ENCODE measurements at places on chromosomes 3 and 15. TPM values are rescaled to one million over a fixed set of nuclear protein-coding genes. Genes with fewer than 3 reads are reported as not detected.

Gene TRH
- not detected for total RNA-seq

Gene GRM2
- total RNA-seq: not detected

Gene DAPK2
- total RNA-seq: 244 TPM

Gene JMJD7
- 1.9 TPM for total RNA-seq

Gene PCCB
- 57.9 TPM for total RNA-seq

Gene LTF
- not detected for total RNA-seq

Gene GATM
- total RNA-seq: 15.9 TPM

Gene EXD1
- not detected for total RNA-seq

Gene KIF15
- 0.96 TPM for total RNA-seq

Gene TGM5
- total RNA-seq: not detected

Gene RAB6B
- total RNA-seq: 4.8 TPM

Gene LMCD1
- total RNA-seq: 6.7 TPM

Gene STAC
- 1.3 TPM for total RNA-seq

Gene HRG
- total RNA-seq: not detected

Gene FOXB1
- total RNA-seq: not detected

Gene TMPRSS7
- total RNA-seq: not detected

Gene SNUPN
- 29.5 TPM for total RNA-seq

Gene PCSK6
- total RNA-seq: 20.3 TPM

Gene ZCWPW2
- 0.79 TPM for total RNA-seq

DNA sequence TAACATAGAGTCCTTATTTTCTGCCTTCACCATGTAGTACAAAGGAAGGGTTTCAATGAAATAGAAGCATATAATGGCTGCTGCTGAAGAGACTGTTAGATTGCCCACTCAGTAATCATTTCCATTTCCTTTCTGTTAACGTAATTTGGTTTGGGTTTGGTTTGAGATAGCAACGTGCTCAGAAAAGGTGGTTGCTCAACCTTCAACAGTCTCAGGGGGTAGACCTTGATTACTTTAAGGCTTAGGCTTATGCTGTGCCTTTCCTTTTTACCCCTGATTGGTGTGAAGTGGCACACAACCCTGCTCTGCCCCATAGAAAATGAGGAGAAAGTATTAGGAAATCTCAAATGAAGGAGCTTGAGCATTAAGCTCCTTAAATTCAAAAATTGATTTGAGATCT, 163.7 kb upstream of the TP63 start:
- no peak for DNase-seq

DNA sequence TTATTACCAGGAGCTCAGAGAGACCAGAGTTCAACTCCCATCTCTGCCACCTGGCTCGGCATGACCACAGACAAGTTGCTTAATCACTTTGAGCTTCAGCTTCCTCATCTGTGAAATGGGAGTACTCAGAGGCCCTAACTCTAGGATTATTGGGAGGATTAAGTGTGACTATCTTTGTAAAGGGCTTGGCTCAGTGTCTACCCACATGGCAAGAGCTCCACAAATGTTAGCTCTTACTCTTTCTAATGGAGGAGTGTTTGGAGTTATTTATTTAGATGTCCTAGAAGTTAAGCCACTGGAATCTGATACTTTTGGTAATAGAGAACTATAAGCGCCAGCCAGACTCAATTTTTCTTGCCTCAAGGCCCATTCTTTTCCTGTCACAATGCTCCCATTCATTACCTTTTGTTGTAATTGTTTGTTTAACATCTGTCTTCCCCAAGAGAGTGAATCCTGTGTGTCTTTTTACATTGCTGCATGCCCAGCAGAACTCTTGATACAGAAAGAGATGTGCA, 12.3 kb upstream of the LMCD1 start:
- DNase-seq: no peak

- DNase-seq: no peak
Measured at GRCh38 chr3:40336101-40336500, 26.6 kb downstream of the EIF1B start.

- no peak for DNase-seq
Measured at GRCh38 chr15:100221471-100222348, 120.1 kb downstream of the ADAMTS17 start.

GRCh38 chr3:110248666-110249065, 823.0 kb upstream of the NECTIN3 start:
- no peak for DNase-seq

DNA sequence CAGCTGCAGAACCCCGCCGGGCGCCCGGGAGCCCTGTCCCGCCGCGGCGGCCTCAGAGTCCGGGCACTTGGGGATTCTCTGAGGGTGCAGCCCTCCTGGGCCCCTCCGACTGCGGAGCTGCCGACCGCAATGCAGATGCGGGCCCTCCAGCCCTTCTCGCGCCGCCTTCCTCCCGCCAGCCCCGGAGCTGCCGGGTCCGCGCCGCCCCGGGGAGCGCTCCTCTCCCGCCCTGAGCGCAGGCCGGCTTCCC, 320 bp upstream of the ACAN start:
- DNase-seq: no peak

GRCh38 chr15:75158402-75158801, 43.3 kb upstream of the C15orf39 start:
- no peak for DNase-seq

- no peak for DNase-seq
Measured at GRCh38 chr15:90931575-90931827, 848 bp downstream of the HDDC3 start.

GRCh38 chr3:185764163-185764979, 60.5 kb downstream of the IGF2BP2 start:
- no peak for DNase-seq

DNA sequence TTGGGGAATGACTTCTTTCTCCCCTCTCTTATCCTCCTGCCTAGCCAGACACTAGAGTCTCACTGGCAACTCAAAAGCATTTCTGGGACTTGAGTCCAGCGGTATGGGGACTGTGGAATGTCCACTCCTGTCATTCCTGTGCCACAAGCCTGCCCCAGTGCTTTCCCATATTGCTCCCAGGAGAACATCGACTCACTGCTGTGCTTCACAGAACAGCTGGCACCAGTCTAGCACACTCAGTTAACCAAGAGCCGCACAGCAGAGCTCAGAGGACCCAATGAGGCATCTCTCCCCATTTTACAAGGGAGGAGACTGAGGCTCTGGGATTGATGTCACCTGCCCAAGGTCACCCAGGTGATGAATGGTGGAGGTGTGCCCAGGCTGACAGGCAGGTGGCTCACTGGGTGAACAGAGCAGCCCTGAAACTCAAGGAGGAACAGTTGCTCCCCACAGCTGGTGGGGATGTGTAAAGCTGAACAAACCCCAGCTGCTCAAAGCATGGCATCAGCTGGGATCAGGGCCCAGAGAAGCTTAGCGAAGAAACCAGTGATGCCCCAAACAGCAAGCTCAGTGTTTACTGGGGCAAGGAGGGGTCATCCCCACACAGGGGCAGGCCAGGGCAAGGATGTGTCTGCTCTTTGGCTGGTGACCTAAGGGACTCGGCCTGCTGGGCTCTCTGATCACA, 35.4 kb upstream of the DUSP7 start:
- no peak for DNase-seq

- no peak for DNase-seq
Measured at GRCh38 chr3:56591262-56591661, 34.3 kb downstream of the CCDC66 start.

DNA sequence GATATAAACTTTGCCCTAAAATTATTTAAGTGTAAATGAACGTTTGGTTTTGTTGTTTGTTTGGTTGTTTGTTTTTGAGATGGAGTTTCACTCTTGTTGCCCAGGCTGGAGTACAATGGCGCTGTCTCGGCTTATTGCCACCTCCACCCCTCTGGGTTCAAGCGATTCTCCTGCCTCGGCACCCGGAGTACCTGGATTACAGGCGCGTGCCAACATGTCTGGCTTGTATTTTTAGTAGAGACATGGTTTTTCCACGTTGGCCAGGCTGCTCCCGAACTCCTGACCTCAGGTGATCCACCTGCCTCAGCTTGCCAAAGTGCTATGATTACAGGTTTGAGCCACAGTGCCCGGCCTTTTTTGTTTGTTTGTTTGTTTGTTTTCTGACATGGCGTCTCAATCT, 87.9 kb upstream of the CHD2 start:
- DNase-seq: peak; percentile 44

DNA sequence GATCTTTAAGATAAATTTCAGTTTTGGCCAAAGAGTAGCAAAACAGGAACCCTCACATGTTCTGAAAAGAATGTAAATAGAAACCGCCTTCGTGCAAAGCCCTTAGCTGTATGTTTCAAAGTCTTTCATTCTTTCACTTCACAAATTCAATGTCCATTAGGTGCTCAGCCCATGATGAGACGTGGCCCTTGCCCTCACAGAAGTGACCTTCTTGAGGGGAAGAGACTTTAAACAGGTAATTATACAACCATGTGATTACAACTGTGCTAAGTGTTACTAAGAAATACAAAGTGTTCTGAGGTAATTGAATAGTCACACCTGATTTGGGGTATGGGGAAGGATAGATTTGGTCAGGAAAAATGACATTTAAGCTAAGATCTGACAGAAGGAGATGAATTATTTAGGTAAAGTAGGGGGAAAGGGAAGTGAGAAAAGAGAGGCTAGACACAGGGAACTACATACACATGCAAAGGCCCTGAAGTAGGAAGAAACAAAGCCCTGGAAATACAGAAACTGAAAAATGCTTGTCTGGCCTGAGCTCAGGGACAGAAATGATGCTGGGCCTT, 19.6 kb downstream of the HSPBAP1 start:
- no peak for DNase-seq

DNA sequence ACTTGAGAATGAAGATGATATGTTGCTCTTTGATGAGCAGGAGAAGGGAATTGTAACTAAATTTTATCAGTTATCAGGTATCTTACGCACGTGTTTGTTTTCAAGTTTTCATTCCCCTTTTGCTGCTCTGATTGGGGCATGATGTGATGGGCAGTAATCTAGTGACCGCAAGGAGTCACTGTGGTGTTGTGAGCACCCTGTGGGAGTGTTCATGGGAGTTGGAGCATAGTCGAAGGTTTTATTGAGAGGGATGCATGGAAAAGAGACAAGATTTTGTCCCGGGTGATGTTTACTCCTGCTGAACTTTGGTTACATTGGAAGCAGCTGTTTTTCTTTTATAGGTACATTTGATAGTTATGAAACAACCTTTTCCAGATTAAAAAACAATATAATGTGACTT, 2.1 kb downstream of the FAN1 start:
- peak; percentile 43 for DNase-seq

GRCh38 chr15:68310804-68311463, 33.4 kb downstream of the FEM1B start:
- no peak for DNase-seq

GRCh38 chr3:107987036-107987939, 103.5 kb downstream of the CD47 start:
- peak; percentile 77 for DNase-seq

GRCh38 chr3:136858381-136858780, 3.6 kb upstream of the NCK1 start:
- DNase-seq: no peak

GRCh38 chr3:74845081-74845480, 230.6 kb upstream of the CNTN3 start:
- no peak for DNase-seq

GRCh38 chr3:16297997-16298885, 33.2 kb downstream of the OXNAD1 start:
- no peak for DNase-seq

DNA sequence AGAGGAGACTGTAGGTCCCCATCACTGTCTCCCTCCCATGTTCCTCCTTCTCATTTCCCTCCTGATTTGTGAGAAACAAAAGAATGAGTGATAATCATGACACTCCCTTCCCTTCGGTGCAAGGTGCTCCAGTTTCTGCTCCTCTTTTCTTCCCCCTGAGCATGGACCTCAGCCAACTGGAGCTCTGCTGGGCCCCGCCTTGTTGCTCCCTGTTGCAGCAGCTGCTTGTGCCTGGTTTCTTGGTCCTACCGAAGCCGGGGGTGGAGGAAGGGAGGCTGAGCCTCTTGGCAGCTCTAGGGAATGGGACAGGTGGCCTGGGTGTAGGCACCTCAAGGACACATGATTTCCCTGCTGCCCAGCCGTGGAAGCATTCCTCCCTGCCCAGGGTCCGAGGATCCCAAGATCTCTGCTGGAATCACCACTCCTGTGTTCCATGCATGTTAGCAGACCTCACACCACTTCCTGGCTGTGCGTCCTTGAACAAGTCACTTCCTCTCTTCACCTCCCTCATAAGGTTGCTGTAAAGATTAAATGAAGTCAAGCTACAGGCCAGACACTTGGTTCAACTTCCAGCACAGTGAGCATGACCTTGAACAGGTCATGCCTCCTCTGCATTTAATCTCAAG, 131.6 kb upstream of the ABHD17C start:
- no peak for DNase-seq

GRCh38 chr3:146337991-146338390, 87.1 kb upstream of the PLSCR4 start:
- no peak for DNase-seq

DNA sequence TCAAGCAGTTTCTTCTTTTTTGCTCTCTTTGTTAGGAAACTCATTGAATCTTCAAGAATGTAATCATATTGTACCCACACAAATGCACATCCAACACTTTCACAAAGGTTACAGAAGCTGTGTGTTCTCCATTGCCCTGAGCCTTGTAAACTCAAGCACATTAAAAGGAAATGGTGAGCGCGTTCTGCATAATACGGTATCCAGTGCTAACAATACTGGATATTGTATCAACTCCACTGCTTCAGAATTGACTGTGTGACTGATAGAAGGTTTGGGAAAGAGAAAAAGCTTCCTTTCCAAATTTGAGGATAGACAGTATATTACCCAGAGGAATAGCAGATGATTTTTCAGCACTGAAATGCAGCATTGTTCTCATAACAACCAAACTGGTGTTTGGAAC, 268.9 kb upstream of the RBMS3 start:
- DNase-seq: no peak

DNA sequence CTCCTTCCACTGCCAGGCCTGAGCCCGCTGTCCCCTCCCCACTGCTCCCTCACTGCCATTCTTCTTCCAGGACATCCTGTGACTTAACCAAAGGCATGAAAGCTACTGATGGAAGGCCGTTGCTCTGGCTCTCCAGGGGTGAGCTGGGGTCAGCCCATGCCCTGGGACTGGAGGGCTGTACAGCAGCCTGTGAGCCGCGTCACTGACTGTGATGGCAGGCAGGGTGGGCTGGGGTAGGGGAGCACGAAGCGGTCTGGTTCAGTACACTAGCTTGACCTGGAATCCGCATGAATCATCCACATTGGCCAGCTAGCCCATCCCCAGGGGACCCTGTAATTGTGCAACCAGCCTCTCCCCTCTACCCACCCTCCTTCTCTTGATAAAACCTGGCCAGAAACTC, 30.8 kb downstream of the CORO2B start:
- peak; percentile 14 for DNase-seq

GRCh38 chr3:45163481-45163880, 17.3 kb upstream of the CDCP1 start:
- no peak for DNase-seq

- no peak for DNase-seq
Measured at GRCh38 chr3:9087831-9088413, 124.7 kb upstream of the RAD18 start.

- no peak for DNase-seq
Measured at GRCh38 chr3:147038481-147038880, 367.9 kb downstream of the ZIC4 start.

GRCh38 chr15:68610825-68611224, 32.0 kb downstream of the CORO2B start:
- DNase-seq: no peak

DNA sequence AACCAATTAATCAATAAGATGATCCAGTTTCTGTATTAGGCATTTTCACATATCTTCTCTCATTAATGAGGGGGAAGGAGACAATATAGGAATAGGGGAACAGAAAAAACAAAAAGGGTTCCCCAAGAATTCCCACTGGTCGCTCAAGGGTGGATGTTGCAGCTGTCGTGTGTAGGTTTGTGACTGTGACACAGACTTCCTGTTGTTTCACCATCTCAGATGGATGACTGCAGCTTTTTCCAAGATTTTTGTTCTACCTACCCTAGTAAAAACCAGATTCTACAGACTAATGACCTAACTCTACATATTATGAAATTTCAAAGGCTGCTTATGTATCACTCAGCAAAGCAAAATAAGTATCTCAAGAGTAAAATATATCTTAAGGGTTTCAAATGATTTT, 73.7 kb upstream of the MB21D2 start:
- no peak for DNase-seq
